ENCODE measurements at places on chromosomes 2 and 18.

GRCh38 chr2:204249437-204249836, 295.8 kb upstream of the PARD3B start:
- no peak for DNase-seq

DNA sequence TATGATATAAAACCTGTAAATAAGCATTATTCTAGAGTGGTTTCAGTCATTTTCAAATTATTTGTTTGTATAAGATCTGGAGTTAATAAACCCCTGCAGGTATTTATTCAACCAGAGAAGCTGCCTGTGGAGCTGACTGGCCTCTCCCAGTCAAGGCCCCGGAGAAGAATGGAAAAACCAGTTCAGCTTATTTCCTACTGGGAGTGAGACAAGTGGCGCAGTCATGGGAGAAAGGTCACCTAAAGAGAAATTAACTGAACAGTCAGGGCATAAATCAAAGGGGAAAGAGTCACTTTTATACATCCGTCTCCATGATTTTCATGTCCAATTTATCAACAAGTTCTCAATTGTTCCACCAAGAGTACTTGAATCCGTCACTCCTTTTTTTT, 240.9 kb downstream of the RNF152 start:
- no peak for DNase-seq

DNA sequence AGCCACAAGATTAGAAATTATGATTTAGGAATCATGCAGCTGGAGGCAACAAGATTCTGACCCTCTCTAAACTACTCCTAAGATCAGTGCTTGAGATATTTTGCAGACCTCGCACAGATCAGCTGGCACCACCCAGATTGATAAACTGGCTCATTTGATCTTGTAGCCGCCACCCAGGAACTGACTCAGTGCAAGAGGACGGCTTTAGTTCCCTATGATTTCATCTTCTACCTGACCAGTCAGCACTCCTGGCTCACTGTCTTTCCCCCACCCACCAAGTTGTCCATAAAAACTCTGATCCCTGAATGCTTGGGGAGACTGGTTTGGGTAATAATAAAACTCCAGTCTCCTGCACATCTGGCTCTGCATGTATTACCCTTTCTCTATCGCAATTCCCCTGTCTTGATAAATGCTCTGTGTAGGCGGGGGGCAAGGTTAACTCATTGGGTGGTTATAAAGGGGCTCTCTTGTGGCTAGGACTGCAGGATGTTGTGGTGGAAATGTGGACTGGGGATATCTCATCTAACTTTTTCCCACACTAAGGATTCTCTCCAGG, 96.1 kb downstream of the ARL6IP6 start:
- DNase-seq = no peak

DNA sequence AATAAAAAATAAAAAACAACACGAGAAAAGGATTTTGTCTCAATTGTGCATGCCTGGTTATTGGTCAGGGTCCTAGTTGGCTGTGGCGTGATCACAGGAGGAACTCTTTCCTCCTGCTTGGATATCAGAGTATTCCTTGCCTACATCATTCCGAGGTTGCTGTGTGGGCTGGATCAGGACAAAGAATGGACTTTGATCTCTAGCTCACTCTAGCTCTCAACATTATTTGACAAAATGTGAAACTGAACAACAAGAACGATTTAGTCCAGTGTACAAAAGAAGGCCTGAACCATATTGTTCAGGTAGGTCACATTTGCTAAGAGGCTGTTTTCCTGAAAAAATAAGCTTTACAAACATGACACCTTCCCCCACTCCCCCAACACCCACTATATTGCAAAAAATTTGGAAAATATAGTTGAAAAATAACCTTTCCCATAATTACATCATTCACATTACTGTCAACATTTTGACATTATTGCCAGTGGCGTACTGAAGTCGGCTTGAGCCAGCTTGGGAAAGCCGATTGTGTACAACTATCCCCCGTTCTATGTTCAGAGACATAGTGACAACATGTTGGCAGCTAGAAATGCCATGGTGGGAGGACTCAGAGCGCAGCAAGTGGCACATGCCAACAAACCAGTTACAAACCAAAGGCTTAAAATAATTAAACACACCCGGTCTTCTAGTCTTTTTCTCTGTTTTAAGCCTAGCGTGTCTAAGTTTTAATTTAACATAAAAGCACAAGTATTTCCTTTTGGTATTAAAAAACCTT, 179.0 kb downstream of the LPIN1 start:
- DNase-seq = no peak

DNA sequence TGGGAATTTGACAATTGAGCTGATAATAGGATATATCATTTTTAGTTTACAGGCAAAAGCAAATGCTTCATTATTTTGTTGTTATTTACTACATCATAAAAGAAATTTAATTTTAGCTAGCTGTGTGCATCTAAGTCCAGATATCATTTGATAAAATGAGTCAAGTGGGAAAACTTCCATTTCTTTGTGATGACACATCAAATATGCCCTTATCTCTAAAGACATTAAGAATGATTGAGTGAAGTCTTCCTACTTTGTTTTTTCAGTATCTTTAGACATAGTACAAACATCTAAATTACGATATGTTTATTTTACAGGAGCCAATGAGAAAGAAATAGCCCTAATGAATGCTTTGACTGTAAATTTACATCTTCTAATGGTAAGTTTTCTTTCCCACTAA, 77.0 kb downstream of the KYNU start:
- no peak for DNase-seq

GRCh38 chr2:81739966-81740365, 1435.4 kb upstream of the LRRTM1 start:
- DNase-seq = no peak

GRCh38 chr2:64992990-64993389, 3.8 kb downstream of the SLC1A4 start:
- DNase-seq = no peak

GRCh38 chr2:25672494-25673299, 680 bp downstream of the DTNB start:
- DNase-seq = peak; percentile 52

- no peak for DNase-seq
Observed at GRCh38 chr2:165283342-165283741, 44.1 kb downstream of the SCN2A start.

- no peak for DNase-seq
Observed at GRCh38 chr18:43883886-43884285, 606.6 kb upstream of the SYT4 start.

- no peak for DNase-seq
Observed at GRCh38 chr2:40480596-40480995, 28.7 kb upstream of the SLC8A1 start.

DNA sequence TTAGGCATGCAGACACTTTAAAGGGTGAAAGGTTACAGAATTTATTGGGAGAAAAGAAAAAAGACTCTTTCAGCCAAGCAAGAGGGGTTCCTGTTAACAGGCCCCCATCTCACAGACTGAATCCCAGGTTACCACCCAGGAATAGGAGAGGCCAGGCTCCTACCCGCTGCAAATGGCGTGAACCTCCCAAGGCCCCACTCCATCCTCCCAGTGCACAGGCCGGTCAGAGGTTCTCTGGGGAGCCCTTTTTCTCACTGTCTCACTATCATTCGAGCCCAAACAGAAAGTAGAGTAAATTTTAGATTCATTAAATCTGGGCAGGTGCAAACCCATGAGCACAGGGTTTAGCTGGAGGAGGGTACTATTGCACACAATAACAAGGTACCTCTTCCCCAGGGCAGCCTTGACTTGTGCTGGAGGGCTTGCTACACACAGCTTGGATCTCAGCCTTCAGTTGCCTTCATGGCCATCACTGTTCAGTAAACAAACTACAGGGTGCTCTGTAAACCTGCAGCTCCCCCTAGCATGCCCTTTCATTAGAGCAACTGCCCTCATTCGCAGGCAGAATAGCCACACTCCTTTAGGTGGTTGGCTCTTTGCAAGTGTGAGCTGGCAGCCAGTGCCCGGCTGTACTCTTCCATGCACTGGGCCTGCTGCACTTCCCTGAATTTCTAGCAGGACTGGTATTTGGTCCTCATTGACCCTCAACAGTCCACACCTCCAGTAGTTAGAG, 7.3 kb upstream of the PLEK start:
- peak; percentile 38 for DNase-seq

DNA sequence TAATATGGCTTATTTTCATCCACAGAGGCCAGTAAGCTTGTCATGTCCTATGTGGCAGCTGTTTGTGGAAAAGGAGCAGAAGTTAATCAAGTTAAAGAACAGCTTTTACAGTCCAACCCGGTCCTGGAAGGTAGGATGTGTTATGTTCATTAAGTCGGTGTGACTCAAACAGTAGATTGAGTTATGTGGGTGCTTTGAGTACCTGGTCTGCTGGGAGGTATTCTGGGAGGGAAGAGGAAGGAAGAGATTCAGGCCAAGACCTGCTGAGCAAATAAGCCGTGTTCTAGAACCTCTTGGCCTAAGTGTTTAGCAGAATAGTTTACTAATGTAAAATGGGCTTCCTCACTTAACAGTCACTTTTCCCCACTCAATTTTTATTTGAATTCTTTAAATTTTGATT, 96.2 kb downstream of the MYO1B start:
- no peak for DNase-seq

DNA sequence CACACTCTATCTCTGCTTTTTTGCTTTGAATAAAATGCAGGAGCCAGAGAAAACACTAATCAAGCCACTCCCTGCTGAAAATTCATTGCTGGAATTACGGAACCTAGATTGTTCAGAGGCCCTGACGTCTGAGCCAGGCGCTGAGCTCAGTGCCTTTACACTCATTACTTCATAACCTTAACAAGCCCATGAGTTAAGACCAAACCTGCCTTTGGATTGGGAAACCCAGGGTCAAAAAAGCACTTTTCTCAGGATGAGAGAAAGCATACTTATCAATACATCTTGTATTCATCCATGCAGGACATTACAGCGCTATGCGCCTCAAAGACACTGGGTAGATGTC, 762 bp downstream of the INO80C start:
- no peak for DNase-seq

- DNase-seq = peak; percentile 20
Observed at GRCh38 chr18:13165636-13166423, 52.7 kb upstream of the LDLRAD4 start.

Measured in tongue (tissue), 3 donors.